ENCODE measurements at places on chromosomes 2 and 18. TPM values are rescaled to one million over a fixed set of nuclear protein-coding genes. Genes with fewer than 3 reads are reported as not detected.

GRCh38 chr2:238027058-238027457 is 33.7 kb upstream of the SCLY start:
- DNase-seq: no peak

- no peak for DNase-seq
These were observed 38.8 kb downstream of the ACSL3 start for GRCh38 chr2:222899413-222900181.

GRCh38 chr18:36386150-36386920 is 88.8 kb downstream of the FHOD3 start:
- DNase-seq: no peak

GRCh38 chr2:20635675-20636584 is 15.0 kb downstream of the HS1BP3 start:
- DNase-seq: no peak

Gene C2orf78
- total RNA-seq: not detected

DNA sequence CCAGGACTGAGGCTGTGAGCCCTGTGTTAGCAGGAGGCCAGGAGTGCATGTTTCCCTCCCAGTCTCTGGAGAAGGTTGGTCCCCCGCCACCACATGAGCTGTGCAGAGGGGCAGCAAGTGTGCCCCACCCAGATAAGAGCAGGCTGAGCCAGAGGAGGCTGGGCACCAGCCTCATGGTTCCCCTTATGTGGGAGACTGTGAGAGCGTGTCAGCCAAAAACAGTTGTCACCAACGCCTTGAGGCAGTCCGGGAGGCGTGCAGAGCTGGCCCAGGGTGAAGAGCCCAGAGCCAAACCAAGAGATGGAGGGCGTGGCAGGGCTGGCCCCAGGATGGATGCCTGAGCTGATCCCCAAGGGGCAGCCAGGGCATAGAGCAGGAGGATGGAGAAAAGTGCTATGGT is 128.7 kb upstream of the GLI2 start:
- no peak for DNase-seq

- DNase-seq: no peak
These were observed 89.2 kb downstream of the ARHGEF33 start for GRCh38 chr2:38978908-38979307.

- DNase-seq: no peak
These were observed 99.4 kb downstream of the FTCDNL1 start for GRCh38 chr2:199751492-199752120.

GRCh38 chr2:5409898-5410381 is 282.2 kb upstream of the SOX11 start:
- no peak for DNase-seq

GRCh38 chr18:68893354-68893753 is 95.5 kb downstream of the CCDC102B start:
- DNase-seq: no peak

Gene SF3B1
- 506 TPM for total RNA-seq

DNA sequence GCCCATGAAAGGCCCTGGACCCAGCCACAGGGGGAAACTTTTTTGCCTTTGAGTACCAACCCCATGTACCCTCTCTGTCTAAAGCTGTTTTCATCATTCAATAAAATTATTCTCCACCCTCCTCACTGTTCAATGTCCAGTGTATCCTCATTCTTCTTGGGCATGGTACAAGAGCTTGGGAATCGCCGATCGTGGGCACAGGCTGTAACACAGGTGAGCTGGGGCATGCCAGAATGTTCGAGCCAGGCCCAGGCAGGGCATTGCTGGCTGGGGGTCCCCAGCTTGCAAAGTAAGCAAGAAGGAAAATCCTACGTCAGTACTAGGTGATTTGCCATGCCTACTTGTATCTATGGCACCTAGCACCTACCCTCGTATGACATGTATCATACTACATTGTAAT is 162.1 kb upstream of the NOL4 start:
- no peak for DNase-seq

GRCh38 chr2:85695121-85695520 is 963 bp downstream of the GNLY start:
- no peak for DNase-seq

DNA sequence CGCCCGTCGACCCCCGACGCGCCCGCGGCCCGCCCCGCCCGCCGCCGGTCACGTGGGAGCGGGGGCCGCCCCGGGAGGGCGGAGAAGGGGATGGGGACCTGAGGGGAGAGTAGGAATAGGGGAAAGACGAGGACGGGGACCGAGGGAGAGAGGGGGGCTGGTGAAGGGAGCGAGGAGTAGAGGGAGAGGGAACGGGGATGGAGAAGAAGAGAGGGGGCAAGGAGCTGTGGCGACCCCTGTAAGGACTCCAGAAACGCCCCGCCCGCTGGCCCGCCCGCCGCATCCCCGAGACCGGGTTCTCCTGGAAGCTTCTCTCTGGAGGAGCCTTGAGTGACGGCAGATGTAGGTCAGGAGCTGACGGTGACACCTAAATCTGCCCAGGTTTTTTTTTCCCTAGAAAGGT is 615 bp downstream of the ADNP2 start:
- DNase-seq: no peak

DNA sequence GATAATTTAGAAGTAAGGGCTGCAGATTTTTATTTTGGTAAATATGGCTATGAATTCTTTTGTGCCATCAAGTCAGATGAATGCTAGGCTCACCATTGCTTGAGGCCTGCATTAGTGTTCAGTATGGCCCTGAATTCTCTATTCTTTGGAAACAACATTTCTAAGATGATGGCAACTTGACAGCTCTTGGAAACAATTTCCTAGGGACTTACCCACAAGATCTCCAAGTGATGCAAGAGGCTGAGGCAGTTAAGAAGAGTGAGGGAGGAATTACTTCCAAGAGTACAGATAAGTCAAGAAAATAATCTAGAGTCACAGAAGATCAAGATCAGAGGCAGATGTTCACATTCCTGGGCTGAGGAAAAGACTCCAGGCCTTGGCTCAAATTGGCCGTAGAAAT is 129.1 kb downstream of the NRP2 start:
- DNase-seq: no peak

All from thoracic aorta (tissue), 2 donors.